ENCODE measurements at places on chromosomes 2 and 18. TPM values are rescaled to one million over a fixed set of nuclear protein-coding genes. Genes with fewer than 3 reads are reported as not detected.

ABCG8 gene
- total RNA-seq = 0.12 TPM

GRCh38 chr2:26646986-26647672 lies 6.0 kb upstream of the CIB4 start:
- no peaks in the 10 kb centered on the region for H3K36me3 ChIP-seq
- no peaks in the 10 kb centered on the region for H3K27me3 ChIP-seq
- H3K27ac ChIP-seq = no peak overlapping the region

- H3K36me3 ChIP-seq = no peaks in the 10 kb centered on the region
- H3K27me3 ChIP-seq = no peaks in the 10 kb centered on the region
- H3K4me3 ChIP-seq = no peak overlapping the region
- H3K27ac ChIP-seq = no peak overlapping the region
These were observed 12.0 kb upstream of the ATP6V1C2 start for GRCh38 chr2:10709290-10709939.

GRCh38 chr2:71697106-71698004 lies 244.0 kb downstream of the DYSF start:
- DNase-seq = no peak
- no peaks in the 10 kb centered on the region for H3K4me1 ChIP-seq
- H3K36me3 ChIP-seq = no peaks in the 10 kb centered on the region
- H3K27me3 ChIP-seq = no peaks in the 10 kb centered on the region

SPC25 gene
- total RNA-seq = 16.0 TPM

All from colonic mucosa (tissue), 4 donors.